Muscle of leg (tissue), 16 donors: ENCODE measurements at places on chromosomes 4 and X. TPM values are rescaled to one million over a fixed set of nuclear protein-coding genes. Genes with fewer than 3 reads are reported as not detected.

The TMEM156 gene
- 0.35 TPM for total RNA-seq

The SMPX gene
- 281 TPM for total RNA-seq

The P2RY10 gene
- 0.84 TPM for total RNA-seq

The PNMA5 gene
- not detected for total RNA-seq

The RAB28 gene
- 13.9 TPM for total RNA-seq

The F9 gene
- not detected for total RNA-seq

The USP51 gene
- 4.1 TPM for total RNA-seq

The MECP2 gene
- total RNA-seq: 18.6 TPM

The TMEM271 gene
- 0.04 TPM for total RNA-seq
